ENCODE measurements at places on chromosomes 11 and 22.

DNA sequence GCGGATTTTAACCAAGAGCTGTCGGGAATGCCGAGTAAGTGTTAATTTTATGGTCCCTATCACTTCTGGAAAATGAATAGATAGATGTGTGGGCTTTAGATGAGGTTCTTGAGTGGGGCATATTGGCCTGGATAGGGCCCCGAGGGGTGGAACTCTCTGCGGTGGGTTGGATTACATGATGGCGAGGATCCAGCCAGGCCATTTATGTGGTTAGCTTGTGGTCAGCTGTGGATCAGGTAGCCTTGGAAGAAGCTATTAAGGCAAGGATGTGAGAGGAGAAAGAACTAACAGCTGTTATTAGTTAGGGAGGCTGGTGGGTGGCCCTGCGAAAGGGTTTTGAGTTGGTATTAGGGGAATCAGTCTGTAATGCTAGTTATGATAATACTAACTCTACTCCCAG is 268.4 kb downstream of the NELL1 start:
- no peak for DNase-seq

GRCh38 chr11:61814247-61814957 is 2.4 kb downstream of the FADS1 start:
- no peak for DNase-seq

DNA sequence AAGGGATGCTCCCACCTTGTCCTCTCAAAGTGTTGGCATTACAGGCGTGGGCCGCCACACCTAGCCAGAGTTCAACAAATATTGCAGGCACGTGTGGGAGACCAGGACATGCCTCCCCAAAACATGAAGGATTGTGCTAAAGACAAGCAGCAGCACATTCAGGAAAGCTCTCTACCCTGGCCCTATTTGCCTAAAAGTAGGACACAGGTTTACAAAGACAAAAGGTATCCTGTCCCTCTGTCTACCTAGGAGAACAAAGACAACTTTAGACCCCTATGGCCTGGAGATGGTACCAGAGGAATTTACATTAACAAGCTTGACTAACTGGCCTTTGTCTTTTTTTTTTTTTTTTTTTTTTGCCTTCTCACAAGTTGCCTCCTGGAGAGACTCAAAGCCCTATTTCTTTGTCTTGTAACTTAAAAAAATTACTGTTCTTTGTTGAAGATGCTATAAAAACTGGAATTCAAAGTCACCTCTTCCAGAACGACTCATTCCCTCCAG is 859 bp upstream of the ACCS start:
- DNase-seq: no peak

- no peak for DNase-seq
These were observed at the start of gene ANO9 for GRCh38 chr11:441418-442274. Gene ANO9, minus strand, starts transcription at chr11:442011. Its CDS starts 85 bp downstream, at chr11:441926.

DNA sequence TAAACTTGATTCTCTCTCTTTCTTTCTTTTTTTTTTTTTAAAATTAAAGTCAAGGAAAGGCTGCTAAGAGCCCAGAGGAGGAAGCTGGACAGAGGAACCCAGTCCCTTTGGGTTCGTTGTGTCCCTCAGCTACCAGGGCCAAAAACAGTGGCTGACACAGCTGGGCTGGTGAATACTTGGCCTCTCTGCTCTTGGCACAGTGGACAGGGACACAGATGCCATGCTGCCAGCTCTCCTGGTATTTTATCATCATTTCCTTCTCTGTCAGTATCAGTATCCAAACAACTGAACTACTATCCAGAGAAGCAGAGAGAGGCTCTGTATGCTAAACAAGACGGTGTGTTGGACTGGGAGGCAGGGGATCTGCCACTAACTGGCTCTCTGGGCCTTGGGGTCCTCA is 123.7 kb upstream of the CCDC90B start:
- no peak for DNase-seq

- DNase-seq: peak; percentile 52
These were observed 324.3 kb downstream of the DYNC2H1 start for GRCh38 chr11:103433386-103434072.

- no peak for DNase-seq
These were observed 53.1 kb upstream of the OR4B1 start for GRCh38 chr11:48163360-48164100.

- DNase-seq: no peak
These were observed 173.7 kb upstream of the SORL1-AS1 start for GRCh38 chr11:121626507-121626875.
